ENCODE measurements at places on chromosomes 16 and 17.

DNA sequence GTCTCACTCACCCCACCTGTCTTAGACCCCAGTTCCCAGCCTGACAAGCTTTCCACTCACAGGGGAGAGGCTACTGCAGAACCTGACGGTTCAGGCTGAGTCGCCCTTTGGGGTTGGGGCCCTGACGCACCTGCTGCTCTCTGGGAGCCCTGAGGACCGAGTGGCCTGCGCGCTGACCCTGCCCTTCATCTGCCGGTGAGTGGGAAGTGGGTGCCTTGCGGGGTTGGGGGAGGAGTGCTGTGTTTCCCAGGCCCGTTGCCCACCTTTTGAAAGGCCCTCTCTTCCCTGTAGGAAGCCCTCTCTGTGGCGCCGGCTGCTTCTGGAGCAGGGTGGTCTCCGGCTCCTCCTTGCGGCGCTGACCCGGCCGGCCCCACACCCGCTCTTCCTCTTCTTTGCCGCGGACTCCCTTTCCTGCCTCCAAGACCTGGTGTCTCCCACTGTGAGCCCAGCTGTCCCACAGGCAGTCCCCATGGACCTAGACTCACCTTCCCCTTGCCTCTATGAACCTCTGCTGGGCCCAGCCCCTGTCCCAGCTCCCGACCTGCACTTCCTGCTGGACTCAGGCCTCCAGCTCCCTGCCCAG, 6.1 kb upstream of the TGFB1I1 start:
- DNase-seq, result no peak

DNA sequence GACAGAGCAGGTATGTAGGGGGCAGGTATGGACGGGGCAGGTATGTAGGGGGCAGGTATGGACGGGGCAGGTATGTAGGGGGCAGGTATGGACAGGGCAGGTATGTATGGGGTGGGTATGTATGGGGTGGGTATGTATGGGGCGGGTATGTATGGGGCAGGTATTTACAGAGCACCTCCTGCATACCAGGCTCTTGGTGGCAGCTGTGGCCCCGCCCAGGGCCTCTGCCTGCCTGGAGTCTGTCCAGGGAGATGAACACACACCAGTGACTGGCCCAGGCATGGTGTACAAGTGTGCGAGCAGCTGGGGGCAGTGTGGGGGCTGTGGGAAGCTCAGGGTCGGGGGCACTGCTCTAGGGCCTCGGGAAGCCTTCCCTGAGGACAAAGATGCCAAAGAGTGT, 4.4 kb downstream of the RPL3L start:
- DNase-seq, result no peak

DNA sequence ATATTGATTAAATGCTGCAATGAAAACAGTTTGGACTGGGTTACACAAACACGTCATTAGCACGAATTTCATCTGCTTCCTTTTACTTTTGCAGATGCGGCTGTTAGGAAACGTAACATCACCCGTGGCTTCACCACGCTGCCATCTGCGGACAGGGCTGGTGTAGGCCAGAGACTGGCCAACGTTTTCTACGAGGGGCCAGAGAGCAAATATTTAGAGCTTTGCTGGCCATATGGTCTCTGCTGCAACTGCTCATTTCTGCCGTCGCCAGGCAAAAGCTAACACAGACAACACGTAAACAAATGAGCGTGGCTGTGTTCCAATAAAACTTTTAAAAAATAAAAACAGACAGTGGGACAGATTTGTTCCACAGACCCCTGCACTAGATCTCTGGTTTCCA, 96.6 kb downstream of the ENGASE start:
- no peak for DNase-seq

DNA sequence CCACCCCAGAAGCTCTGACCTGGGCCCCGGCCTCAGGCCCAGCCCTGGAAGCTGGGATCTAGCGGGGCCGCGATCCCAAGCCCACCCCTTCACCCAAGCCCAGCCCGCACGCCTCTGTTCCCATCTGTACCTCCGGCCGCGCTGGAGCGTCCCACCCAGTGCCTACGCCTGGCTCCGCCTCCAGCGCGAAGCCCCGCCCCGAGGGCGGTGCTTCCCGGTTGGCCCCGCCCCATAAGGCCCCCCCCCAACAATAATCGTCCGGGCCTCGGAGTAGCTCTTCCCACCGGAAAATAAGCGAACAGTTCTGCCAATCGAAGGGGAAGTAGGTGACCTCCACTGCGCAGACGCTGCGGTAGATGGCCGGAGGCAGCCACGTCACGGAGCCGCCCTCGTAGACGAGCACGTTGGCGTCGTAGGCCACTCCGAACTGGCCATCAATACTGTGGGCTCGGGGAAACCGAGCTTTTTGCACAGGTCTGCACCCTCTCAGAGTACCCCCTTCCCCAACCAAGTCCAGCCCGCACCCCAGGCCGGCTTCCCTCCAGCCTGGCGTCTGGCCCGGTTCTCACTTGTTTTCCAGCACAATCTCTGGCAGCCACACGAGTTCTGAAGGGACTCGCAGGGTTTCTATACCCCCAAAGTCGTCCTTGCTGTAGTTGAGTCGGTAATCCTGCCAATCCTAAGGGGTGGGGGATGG, 1.1 kb downstream of the CHRNE start:
- DNase-seq, result no peak

DNA sequence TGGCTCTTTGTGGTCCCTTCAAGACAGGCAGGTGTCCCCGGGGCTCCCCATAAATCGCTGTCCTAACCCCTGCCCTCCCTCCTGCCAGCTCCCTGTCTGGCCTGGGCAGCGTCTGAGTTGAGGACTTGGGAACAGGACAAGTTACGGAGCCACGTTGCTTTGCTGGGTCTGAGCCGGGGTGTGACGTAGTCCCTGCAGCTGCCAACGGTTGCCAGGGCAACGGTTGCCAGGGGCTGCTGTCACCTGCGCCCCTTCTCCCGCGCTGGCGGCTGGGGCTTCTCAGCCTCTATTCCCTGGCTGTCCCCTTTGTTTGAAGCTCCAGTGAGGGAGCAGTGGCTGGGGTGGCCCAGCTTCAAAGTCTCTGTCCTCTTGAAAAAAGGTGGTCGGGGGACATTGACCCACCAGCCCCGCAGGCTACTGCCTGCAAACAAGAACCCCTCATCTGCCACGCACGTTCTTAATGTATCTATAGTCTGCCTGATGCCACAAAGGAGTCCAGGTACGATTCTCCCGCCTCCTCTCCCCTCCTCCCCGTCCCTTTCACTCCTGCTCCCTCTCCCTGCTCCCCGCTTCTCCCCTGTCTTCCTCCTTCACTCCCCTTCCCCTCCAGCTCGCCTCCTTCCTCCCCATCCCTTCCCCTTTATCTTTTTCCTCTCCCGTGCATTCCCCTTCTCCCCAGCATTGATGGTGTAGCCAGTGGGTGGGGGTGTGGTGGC, 10.9 kb downstream of the ADGRG1 start:
- DNase-seq, result no peak

DNA sequence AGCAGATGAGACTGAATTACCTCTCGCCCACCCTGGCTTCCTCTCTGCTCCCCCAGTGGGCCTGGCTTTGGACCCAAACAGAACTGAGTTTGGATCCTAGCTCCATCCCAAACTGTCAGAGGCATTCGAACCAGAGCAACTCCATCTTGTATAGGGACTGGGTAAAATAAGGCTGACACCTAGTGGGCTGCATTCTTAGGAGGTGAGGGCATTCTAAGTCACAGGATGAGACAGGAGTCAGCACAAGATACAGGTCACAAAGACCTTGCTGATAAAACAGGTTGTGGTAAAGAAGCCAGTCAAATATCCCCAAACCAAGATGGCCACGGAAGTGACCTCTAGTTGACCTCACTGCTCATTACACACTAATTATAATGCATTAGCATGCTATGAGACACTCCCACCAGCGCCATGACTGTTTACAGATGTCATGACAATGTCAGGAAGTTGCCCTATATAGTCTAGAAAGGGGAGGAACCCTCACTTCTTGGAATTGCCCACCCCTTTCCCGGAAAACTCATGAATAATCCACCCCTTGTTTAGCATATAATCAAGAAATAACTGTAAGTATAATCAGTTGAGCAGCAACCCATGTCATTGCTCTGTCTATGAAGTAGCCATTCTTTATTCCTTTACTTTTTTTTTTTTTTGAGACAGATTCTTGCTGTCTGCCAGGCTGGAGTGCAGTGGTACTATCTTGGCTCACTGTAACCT, 44.4 kb downstream of the LYRM1 start:
- DNase-seq, result no peak

DNA sequence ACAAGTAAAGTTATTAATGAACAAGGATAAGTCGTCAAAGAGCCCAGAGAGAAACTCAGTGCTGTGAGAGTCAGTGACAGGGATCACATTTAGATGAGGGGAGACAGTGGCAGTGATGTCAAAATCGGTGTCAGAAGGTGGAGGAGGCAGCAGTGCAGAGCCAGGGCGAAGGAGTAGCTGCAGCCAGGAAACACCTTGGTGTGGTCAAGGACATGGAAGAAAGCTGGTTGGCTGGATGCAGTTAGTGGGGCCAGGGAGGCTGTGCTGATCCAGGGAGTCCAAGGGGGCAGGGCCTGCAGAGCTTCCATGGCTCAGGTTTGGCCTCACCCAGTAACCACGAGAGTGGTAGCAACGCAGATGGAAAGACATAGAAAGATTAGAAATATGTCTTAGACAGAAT, 50.7 kb upstream of the ADORA2B start:
- DNase-seq, result no peak

GRCh38 chr16:50260206-50261159, 5.9 kb upstream of the ADCY7 start:
- no peak for DNase-seq

DNA sequence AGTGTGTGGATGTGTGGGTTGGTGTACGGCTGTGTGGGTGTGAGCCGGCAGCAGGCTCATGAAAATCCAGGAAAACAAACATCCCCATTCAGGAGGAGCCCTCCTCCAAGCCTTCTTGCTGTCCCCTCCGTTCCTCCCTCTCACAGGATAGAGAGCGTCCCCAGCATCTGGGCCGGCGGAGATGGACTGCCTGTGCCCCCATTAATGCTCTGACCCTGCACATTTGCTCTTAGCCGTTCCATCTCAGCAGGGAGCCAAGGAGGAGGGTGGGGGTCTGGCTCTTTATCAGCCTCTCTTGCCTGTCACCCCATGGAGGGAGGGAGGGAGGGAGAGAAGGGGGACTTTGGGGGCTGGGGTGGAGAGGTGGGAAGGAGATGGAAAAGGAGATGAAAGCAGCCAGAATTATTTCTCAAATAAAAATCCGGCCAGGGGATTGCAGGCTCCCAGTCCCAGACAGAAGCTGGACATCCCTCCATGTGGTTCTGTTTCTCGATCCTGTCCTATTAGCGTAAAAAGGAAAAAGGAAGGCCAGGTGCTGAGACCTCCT, 240.0 kb upstream of the ZFHX3 start:
- no peak for DNase-seq

GRCh38 chr17:75774991-75775668, 9.5 kb upstream of the UNK start:
- DNase-seq, result no peak

DNA sequence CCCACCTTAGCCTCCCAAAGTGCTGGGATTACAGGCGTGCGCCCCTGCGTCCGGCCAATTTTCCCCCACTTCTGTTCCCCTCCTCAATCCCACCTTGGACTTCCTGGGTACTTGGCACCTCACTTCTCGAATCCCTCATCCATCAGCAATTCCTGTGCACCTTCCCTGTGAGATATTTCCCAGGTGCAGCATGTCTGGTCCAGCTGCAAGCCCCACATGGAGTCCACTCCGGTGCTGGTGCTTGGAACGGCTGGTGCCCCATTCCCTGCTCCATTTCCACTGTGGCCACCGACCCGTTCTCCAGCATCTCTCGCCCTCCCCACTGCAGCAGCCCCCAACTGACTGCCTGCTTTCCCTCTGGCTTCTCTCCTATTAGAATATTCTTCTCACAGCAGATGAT, 35.3 kb downstream of the NOL11 start:
- no peak for DNase-seq

DNA sequence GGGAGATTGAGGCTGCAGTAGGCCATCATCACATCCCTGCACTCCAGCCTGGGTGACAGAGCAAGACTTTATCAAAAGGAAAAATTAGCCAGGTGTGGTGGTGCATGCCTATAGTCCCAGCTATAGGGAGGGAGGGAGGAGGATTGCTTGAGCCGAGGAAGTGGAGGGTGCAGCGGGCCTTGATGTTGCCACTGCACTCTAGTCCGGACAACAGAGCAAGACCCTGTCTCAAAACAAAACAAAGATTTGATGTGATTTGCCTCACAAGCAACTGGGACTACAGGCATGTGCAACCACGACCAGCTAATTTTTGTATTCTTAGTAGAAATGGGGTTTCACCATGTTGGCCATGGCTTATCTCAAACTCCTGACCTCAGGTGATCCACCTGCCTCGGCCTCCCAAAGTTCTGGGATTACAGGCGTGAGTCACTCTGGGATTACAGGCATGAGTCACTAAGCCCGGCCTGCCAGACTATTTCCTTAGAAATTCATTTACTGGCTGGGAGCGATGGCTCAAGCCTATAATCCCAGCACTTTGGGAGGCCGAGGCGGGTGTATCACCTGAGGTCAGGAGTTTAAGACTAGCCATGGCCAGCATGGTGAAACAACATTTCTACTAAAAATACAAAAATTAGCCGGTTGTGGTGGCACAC, 11.5 kb downstream of the UBE2G1 start:
- DNase-seq, result no peak

All from effector CD4-positive, alpha-beta T cell (primary cell).